ENCODE measurements at places on chromosomes 3 and 15.

GRCh38 chr3:112980080-112980479, 5.2 kb upstream of the CD200R1 start:
- DNase-seq = no peak

- no peak for DNase-seq
Measured at GRCh38 chr3:178705925-178706324, 169.7 kb downstream of the KCNMB2 start.

GRCh38 chr3:107450254-107450893, 72.4 kb upstream of the BBX start:
- DNase-seq = no peak

DNA sequence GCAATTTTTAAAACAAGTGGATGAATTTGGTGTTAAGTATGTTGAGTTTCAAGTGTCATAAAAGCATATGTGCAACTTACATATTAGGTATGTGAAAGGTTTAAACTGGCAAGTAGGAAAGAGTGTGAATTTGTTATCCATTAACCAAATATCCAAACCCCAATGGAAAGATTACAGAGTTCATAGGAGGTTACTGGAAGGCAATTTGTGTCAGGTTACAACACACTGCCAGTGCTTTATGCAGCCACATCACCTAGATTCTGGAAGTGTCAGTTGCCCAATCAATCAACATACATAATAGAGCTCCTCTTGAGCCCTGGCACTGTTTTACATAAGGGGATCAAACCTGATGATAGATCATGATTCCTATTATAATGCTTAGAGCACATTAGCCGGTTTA, 261.0 kb downstream of the ROBO1 start:
- DNase-seq = no peak

DNA sequence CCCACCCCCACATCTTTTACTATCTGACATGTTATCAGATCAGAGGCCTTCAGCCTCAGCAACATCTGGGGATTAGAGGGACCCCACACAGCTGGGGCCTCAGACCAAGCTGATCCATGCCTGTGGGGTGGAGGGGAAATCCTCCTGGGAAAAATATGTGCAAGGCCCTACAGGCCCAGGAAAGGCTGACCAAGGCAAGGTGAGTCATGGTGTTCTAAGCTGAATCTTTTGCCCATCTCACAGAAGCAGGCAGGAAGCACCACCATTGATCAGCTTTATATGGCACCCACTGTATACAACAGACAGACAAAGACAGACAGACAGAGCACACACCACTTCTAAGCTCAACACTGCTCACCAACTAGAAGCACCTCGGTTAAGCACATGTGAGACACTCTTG, 12.4 kb upstream of the PARP6 start:
- DNase-seq = no peak

DNA sequence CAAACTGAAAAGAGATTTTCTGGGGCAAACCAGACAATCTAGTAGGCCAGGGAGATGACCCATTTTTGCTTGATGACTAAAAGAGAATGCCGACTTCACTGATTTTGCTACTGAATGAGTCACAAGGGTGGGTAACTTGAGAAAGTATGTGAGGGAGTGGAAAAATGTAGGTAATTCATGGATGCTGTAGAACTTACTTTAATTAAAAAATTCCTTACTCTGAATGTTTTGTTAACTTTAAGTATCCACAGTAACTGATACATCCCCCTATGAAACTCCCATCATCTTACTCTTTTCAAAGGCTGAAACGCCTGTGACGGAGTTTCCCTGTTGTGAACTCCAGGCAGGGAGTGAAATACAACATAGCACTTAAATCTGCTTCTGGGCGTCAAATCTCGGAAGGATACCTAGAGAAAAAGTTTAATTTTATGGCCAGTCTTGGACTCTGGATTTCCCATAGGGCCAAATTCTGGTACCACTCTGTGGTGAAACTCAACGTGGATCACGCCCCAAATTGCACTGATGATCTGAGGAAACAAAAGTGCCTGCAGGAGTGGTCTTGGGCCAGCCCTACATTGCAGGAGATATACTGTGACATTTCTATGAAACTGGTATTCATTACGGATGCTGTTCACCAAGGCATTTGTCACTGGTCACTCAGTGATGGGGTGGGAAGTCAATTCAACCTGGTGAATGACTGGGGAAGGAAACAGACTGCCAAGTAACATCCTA, 24.0 kb downstream of the GOLIM4 start:
- DNase-seq = no peak

DNA sequence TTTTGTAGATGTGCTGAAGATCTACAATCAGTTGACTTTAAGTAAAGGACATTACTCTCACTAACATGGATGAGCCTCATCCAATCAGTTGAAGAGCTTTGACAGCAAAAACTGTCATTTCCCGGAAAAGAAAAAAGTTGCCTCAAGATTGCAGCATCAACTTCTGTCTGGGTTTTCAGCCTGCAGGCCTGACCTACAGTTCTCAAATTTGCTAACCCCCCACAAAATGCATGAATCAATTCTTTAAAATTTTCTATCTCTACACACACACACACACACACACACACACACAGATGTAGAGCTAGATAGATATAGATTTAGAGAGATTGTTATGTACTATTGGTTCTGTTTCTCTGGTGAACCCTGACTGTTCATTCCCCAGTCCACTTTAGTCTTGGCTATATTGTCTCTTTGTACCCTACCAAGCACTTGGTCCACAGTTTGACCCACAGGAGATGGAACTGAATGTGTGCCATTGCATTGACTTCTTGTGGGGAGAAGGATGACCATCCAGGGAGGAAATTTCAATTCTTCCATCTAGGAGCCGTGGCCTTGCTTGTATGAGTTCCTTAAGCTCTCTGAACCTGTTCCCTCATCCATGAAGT, 228.3 kb downstream of the CLSTN2 start:
- DNase-seq = no peak

DNA sequence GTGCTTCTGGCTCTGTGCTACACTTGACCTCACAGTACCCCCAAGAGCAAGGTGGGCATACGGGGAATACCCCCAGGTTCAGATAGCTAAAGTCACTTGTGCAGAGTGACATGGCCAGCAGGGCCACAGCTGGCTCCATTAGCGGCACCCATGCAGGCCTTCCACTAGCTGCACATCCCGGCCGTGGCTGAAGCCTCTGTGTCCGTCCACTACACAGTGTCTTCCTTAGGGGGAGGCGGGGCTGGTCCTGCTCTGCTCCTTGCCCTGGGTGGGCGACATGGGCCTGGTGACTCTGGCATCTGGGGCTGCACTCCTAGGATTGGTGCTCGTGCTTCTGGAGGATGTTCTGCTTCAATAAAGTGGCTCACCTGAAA, 169.1 kb upstream of the IQSEC1 start:
- DNase-seq = no peak

DNA sequence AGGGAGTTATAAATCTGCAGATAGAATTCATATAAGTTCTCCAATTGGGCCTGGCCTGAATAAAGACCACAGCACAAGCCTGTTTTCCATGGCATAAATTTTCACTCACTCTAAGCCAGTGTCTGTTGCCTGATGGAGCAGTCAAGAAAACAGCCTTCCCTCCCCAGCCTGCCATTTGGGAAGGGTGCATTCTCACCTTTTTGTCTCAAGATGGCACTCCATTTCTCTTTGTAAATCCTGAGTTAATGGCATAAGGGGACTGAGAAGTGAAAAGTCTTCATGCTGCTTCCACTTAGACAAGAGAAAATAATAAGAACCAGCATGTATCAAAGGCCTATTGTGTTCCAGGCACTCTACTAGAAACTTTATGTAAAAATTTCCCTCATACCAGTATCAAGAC, 115.6 kb upstream of the MANF start:
- DNase-seq = no peak

- no peak for DNase-seq
Measured at GRCh38 chr3:155491696-155492095, 198.2 kb upstream of the STRIT1 start.

DNA sequence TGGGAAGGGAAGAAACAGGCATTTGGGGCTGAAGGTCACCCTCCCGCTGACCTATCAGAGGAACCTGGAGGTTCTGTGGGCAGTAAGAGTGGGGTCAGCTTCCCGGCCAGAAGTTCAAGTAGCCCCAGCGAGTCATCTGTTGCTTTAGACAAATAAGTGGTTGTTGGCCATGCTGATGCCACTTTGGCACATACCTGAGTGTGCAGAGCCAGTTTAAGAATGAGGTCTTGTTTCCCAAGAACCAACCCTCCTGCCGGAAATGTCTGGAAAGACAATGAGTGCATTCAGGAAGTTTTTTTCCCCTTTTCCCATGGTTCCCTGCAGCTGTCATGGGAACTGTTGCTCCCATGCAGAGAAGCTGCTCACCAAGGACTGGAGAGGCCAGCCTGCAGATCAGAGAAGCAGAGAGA, 166.7 kb downstream of the ZNF621 start:
- DNase-seq = no peak

DNA sequence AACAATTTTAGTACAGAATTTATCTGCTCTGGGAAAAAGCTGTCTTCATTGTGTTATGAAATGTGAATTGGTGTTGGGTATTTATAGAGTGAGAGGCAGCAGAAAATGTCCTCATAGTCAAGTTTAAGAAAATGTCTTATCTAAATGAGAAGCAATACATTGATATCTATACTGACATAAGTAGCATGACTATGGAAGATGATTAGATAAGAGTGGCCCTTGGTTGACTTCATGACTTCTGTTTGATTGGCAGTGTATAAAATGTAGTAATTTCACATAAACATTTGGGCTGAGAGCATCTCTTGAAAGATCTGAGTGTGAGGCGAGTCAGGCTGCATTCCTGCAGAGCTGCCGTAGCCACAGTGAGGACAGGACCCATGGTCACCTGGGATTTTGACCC, 19.4 kb downstream of the MCTP2 start:
- DNase-seq = no peak

DNA sequence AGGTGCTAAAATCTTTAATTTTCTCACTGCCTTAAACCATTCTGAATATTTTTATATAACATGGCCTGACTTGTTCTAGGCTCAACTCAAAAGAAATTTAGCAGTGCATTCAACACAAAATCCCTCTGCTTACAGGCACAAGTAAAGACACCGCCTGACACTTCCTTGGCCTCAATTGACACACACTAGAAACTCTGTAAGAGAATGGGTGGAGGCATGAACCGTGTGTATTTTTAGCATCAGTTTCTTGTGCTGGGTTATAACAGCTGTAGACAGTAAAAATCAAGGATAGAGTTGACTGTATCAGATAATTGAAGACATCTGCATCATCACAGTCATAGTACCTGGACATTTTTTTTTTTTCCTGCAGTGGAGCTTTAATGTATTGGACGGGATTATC, 54.3 kb downstream of the SLC9A9 start:
- DNase-seq = no peak

DNA sequence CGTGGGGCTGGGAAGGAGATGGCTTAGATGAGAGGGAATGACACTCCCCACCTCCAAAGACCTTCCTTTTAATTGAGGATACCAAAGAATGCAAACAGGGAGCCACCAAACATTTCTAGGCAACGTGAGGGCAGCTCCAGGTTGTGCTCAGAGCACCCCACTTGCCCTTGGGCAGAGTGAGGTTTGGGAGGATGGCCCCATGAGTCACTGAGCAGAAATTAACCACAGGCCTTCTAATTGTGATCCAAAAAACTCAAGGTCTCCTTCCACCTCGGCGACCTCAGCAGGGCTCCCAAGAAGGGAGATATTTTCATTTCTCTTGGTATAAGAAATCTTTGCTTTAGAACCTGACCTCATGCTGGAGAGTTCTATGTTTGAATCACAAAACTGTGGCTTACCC, 305.0 kb upstream of the TPM1 start:
- DNase-seq = no peak

DNA sequence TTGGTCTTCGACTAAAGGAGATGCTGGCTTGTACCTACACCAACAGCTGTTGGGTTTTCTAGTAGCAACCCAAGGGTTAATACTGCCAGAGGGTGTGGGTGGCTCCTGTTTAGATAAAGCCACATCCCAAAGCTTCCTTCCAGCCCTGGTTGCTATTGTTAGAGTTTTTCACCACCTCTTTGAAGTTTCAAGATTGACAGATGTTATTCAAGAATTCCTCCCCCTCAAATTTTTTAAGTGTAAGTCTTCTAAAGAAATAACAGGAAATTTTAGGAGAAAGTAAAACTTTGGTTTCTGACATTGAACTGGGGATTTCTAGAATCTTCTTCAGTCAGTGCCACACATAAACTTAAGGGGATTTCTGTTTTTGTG, 60.9 kb downstream of the TGFBR2 start:
- DNase-seq = no peak

- no peak for DNase-seq
Measured at GRCh38 chr3:64133987-64134386, 91.3 kb downstream of the PRICKLE2 start.

- DNase-seq = no peak
Measured at GRCh38 chr15:79105141-79105540, 14.6 kb upstream of the RASGRF1 start.

DNA sequence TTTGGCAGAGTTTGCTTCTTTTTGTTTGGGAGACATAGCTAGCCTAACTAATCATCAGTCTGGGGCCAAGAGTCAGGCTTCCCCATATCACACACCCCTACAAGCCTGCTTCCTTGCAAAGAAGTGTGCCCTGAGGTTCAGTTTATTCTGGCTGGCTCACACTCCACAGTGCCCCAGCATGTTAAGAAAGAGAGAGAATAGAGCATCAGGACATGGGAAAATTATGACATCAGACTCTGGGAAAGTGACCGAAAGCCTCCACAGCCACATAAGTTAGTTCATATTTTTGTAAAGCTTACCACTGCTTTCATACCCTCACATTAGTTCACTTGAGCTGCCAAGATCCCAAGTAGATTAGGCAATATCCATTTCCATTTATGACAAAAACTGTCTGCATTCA, 63.0 kb upstream of the CFAP161 start:
- DNase-seq = no peak

GRCh38 chr3:156483961-156484787, 70.7 kb downstream of the SSR3 start:
- no peak for DNase-seq

- no peak for DNase-seq
Measured at GRCh38 chr15:83794209-83794608, 140.3 kb downstream of the ADAMTSL3 start.

- DNase-seq = no peak
Measured at GRCh38 chr15:70955151-70955550, 62.5 kb downstream of the LRRC49 start.

GRCh38 chr3:108300103-108300849, 3.9 kb downstream of the HHLA2 start:
- DNase-seq = no peak

- DNase-seq = no peak
Measured at GRCh38 chr3:72013084-72013483, 228.1 kb upstream of the PROK2 start.

GRCh38 chr3:56110886-56111285, 357.4 kb downstream of the ERC2 start:
- DNase-seq = no peak

DNA sequence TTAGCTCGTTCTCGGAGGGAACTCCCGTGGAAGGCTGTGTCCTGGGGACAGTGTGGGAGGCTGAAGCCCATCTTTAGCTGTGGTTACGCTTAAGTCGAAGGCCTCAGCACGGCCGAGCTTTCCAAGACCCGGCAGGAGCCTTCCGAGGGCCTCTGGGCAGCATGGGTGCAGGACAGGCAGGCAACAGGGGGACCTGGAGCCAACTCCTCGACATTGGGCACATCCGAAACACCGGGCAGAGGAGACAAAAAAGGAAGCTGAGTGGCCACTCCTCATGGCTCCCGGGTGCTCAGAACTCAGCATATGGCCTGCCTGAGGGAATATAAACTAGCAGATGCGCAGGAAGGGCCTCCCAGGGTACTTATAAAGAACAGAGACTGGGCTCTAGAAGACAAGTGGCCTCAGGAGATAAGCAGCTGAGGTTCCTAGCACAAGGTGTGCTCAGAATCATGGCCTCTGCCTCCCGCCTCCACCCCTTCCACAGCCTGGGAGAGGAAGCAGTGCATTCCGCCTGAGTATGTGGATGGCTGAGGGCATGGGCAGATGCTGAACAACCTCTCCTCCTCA, 34.1 kb downstream of the ABTB1 start:
- no peak for DNase-seq
